Body of pancreas (tissue), 4 donors: ENCODE measurements at places on chromosomes 7 and 10. TPM values are rescaled to one million over a fixed set of nuclear protein-coding genes. Genes with fewer than 3 reads are reported as not detected.

The ACTL6B gene
- total RNA-seq: not detected

The CPA2 gene
- 4,161 TPM for total RNA-seq

DNA sequence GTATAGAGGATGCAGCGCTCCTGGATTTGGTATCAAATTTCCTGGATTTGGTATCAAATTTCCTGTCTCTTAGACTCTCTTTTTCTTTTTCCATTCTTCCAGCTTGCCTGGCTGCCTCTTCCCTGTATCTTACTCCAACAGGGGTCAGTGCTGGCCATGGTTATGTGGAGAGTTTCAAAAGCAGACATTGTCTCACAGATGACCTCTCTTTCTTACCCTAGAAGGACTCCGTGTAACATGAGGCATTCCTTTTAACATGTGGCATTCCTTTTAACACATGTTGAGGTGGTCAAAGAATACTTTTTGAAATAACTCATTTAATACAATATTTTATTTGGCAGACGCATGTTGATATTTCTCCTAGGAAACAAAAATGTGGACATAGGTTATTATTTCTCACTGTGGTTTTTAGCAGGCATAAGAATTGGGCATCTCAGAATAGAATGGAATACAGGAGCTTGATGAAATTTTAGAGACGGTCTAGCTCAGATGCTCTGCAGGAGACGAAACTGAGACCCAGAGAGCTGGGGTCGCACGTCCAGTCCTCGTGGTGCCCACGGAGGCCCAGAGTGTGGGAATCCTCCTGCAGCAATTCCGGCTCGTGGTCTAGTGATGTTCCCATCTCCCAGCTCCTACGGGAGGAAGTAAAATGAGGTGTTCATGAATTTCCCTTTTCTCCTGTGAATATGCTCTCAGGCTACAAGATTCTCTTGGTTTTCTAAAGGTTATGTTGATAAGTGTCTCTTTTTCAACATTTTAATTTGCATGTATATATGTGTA lies 59.6 kb upstream of the PITRM1 start:
- H3K4me3 ChIP-seq: no peak overlapping the region
- H3K36me3 ChIP-seq: no peaks in the 10 kb centered on the region
- no peak for DNase-seq
- H3K27ac ChIP-seq: no peak overlapping the region
- H3K27me3 ChIP-seq: no peaks in the 10 kb centered on the region

- no peaks in the 10 kb centered on the region for H3K27me3 ChIP-seq
- H3K4me1 ChIP-seq: no peaks in the 10 kb centered on the region
- no peak for DNase-seq
- no peak overlapping the region for H3K27ac ChIP-seq
These were observed 90.5 kb downstream of the CLEC2L start for GRCh38 chr7:139613971-139614411.

DNA sequence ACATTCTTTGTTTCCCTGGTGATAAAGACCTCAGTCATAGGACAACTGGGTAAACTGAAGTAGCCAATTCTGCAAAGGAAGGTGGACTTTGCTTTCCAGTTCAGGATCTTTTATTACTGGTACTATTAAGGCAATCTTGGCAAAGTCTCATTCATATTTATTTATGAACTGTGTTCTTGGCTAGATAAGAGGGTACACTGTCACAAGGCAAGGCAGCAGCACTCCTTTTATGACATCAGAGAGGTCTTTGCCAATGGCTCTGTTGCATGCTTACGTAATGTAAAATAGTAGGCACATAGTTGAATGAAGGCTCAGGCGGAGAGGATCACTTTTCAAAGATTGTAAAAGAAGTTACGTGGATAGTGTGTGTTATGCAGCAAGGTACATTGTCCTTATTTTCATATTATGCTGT lies 63.7 kb upstream of the PDK4 start:
- peak; percentile 64 for DNase-seq
- H3K4me1 ChIP-seq: peaks cover 10% of the 10 kb centered on the region
- H3K27me3 ChIP-seq: no peaks in the 10 kb centered on the region
- no peaks in the 10 kb centered on the region for H3K36me3 ChIP-seq
- H3K4me3 ChIP-seq: no peak overlapping the region

- no peaks in the 10 kb centered on the region for H3K36me3 ChIP-seq
- no peak overlapping the region for H3K27ac ChIP-seq
- H3K4me1 ChIP-seq: no peaks in the 10 kb centered on the region
These were observed 236.4 kb upstream of the GRM3 start for GRCh38 chr7:86407291-86407690.

- no peaks in the 10 kb centered on the region for H3K36me3 ChIP-seq
- no peak overlapping the region for H3K4me3 ChIP-seq
- DNase-seq: no peak
- H3K4me1 ChIP-seq: no peaks in the 10 kb centered on the region
These were observed 430.2 kb downstream of the LRMDA start for GRCh38 chr10:75861582-75861981.

DNA sequence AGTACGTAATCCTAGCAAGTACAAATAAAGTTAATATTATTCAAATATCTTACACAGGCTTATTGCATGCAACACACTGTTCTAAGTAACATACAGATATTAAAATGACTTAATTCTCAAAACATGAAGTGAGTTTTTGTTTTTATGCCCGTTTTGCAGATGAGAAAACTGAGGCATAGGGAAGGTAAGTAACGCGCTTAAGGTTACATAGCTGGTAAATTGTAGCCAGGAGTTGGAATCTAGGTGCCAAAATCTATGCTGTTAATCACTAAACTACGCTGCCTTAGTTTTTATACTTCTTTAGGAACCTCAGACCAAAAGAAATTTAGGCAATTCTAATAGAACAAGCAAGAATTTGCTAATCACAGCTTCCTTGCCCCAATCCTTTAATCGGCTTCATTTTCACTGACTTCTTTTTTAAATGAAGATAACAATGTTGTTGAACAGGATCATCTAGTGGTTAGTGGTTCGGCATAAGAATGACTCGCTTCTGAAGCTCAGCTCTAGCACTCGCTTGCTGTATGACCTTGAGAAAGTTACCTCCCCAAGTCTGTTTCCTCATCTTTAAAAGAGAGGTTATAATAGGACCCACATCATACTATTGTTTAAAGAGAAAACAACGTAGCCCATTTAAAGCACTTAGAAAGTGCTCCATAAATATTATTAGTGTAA lies 1.0 kb upstream of the LRRTM3 start:
- H3K4me3 ChIP-seq: no peak overlapping the region
- H3K36me3 ChIP-seq: no peaks in the 10 kb centered on the region
- peaks cover 9% of the 10 kb centered on the region for H3K4me1 ChIP-seq
- DNase-seq: no peak

DNA sequence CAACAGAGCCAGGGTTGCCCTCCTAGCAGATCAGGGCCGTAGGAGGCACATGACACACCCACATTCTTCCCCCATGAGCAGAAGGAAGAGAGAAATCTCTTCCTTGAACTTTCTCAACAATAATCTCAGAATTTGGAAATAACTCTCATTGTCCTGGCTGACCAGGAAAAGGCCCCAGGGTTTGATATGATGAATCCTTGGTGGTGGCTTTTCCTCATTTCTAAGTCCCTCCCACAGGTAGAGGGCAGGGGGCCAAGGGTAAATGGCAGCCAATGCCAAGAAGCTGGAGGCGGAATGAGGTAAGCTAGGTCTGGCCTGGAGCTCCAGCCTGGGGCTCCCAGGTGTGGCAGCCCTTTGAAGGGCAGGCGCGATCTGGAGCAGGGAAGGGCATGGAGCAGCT lies 67.8 kb downstream of the GRB10 start:
- H3K27me3 ChIP-seq: no peaks in the 10 kb centered on the region
- no peak overlapping the region for H3K27ac ChIP-seq
- DNase-seq: peak; percentile 87
- no peak overlapping the region for H3K4me3 ChIP-seq
- peaks cover 93% of the 10 kb centered on the region for H3K4me1 ChIP-seq
